ENCODE measurements at places on chromosomes 7 and 10.

DNA sequence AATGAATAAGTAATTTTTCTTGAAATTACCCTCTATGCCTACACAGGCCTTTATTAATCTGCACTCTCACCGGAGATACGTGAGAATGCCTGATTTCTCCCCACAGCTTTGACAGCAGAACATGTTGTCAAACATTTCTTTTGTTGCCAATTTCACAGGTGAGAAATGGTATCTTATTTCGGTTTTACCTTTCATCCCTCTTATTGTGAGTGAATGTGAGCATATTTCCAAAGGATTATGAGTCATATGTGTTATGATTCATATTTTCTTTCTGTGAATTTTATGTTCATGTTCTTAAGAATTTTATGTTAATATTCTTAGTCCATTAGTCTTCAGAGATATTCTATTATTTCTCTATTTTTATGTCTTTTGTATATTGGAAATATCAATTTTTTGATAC is 965.1 kb downstream of the CCSER2 start:
- no peak for DNase-seq

DNA sequence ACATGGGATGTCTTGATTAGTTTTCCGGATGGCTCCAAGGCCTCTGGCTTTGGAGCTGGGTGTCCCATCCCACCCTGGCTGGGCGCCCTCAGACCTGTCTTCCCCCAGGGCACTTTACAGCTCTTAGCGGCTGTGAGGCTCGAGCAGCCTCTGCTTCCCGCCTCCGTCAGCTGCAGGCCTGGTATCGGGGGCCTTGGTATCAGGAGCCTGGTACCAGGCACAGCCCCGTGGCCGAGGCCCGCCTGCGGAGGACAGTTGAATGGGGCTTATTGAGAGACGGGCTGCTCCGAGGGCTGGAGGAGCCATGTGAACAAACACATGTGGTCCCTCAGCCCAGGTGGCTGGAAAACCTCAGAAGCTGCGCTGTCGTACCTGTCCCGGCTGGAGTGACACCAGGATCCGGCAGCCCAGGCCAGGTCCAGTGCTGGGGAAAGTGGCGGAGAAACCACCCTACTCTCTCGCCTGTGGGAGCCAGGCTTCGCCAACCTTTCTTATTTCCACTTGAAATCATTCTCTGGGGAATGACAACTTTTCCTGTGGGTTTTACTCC is 23.9 kb upstream of the AP5Z1 start:
- DNase-seq = no peak

- DNase-seq = no peak
Measured at GRCh38 chr10:34378297-34378696, 436.8 kb downstream of the PARD3 start.

DNA sequence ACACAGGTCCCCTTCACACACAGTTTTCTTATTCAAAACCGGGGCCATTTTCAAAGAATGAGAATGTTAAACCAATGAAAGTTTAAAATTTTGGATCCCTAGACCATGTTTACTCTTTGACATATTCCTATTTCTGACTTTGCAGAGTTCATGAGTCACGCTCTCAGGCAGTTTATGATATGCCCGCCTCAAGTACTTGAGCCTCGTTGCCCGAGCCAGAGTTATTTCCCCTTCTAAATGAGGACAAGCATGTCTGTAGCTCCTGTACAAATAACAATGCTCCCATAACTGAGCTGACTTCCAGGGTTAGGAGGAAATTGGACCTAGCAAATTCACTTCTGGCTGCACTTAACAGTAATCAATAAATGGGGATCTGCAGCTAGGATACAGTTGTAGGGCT is 87.9 kb upstream of the PDE1C start:
- no peak for DNase-seq

GRCh38 chr10:80322711-80323110 is 33.3 kb upstream of the MAT1A start:
- DNase-seq = no peak

- no peak for DNase-seq
Measured at GRCh38 chr7:157788573-157788972, 451.8 kb downstream of the DNAJB6 start.

DNA sequence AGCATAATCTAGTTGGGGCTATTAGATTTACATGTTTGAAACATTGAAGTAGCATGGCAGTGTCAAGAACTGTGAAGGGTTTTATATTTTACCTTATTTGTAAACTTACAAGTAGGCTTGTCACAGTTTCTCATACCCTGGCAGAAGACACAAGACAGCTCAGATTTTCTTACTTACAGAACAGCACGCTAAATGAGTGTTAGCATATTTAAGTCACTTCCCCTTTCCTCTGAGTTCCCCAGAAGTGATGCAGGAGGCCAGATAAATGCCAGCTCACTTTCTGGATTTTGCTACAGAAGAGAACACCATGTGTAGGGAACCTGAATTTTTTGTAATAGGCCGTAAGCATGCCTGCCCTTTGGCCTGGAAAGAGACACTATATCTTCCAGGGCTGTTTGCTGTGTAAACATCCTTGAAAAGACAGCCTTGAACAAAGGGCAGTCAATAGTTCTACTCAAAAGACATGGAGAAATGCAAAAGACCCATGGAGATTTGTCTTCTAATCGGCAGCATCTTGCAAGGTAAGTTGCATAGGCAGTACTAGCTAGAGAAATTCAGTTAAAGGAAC is 279.1 kb downstream of the PHF14 start:
- no peak for DNase-seq

GRCh38 chr10:1242975-1243374 is 186.8 kb downstream of the WDR37 start:
- no peak for DNase-seq

DNA sequence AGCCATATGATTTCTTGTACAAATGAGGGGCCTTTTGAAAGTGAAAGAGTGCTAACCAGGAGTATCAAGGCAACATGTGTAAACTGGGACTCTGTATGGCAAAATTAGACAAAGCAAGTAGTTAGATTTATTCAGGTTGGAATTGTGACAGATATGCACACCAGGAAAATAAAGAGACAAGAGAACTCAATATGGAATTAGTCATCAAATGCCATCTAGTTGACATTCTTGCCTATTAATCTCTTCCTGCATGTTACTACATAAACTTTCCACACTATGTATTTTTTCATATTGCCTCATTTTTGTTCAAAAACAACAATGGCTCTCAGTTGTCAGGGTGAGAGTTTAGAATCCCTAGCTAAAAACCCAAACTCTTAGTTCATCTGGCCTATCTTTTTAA is 799.0 kb downstream of the NRG3 start:
- no peak for DNase-seq
